ENCODE measurements at places on chromosomes 2 and 18. TPM values are rescaled to one million over a fixed set of nuclear protein-coding genes. Genes with fewer than 3 reads are reported as not detected.

- H3K27me3 ChIP-seq = no peaks in the 10 kb centered on the region
- peak; percentile 48 for DNase-seq
- H3K4me3 ChIP-seq = no peak overlapping the region
- no peaks in the 10 kb centered on the region for H3K36me3 ChIP-seq
- peak overlapping the region; percentile 91 for H3K27ac ChIP-seq
These were observed 57.9 kb downstream of the ARHGEF33 start for GRCh38 chr2:38947241-38948239.

The MC4R gene
- not detected for total RNA-seq

The LYPD6 gene
- 30.1 TPM for total RNA-seq

DNA sequence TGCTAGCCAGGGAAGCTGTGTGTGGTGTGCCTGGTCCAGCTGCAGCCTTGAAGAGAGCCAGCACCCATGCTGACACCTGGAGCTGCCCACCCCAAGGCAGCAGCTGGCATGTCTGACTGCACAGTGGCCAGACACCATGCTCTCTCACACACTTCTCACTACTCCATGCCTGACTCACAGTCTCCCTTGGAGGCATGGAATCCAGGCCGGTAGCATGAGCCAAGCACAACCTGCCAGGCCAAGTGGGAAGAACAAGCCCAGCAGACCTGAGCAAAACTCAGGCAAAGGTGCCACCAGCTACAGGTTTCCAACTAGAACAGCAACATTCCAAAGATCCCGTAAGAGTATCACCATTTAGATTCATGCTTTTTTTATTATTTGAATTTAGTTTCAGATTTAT is 625.3 kb upstream of the LRRTM4 start:
- no peaks in the 10 kb centered on the region for H3K27me3 ChIP-seq
- H3K36me3 ChIP-seq = no peaks in the 10 kb centered on the region

DNA sequence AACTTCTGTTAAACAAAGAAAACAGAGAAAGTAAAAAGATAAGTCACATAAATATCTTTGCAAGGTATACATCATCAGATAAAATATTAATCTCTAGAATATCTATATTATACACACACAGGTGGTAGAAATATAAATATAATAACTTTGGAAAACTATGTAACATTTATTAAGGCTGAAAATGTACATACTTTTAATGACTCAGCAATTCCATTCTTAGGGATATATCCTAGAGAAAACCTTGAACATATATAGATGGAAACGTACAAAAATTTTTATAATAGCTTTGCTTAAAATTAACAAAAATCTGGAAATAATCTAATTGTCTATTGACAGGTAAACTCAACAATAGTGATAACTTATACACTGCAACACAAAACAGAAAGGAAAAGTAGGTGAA is 381.3 kb downstream of the GPD2 start:
- H3K4me1 ChIP-seq = no peaks in the 10 kb centered on the region
- no peak overlapping the region for H3K27ac ChIP-seq
- no peak overlapping the region for H3K4me3 ChIP-seq
- H3K27me3 ChIP-seq = no peaks in the 10 kb centered on the region
- H3K36me3 ChIP-seq = no peaks in the 10 kb centered on the region

- H3K27me3 ChIP-seq = peaks cover 51% of the 10 kb centered on the region
- peaks cover 2% of the 10 kb centered on the region for H3K4me1 ChIP-seq
- no peak for DNase-seq
- H3K27ac ChIP-seq = no peak overlapping the region
These were observed 5.3 kb upstream of the PXDN start for GRCh38 chr2:1749489-1750119.

DNA sequence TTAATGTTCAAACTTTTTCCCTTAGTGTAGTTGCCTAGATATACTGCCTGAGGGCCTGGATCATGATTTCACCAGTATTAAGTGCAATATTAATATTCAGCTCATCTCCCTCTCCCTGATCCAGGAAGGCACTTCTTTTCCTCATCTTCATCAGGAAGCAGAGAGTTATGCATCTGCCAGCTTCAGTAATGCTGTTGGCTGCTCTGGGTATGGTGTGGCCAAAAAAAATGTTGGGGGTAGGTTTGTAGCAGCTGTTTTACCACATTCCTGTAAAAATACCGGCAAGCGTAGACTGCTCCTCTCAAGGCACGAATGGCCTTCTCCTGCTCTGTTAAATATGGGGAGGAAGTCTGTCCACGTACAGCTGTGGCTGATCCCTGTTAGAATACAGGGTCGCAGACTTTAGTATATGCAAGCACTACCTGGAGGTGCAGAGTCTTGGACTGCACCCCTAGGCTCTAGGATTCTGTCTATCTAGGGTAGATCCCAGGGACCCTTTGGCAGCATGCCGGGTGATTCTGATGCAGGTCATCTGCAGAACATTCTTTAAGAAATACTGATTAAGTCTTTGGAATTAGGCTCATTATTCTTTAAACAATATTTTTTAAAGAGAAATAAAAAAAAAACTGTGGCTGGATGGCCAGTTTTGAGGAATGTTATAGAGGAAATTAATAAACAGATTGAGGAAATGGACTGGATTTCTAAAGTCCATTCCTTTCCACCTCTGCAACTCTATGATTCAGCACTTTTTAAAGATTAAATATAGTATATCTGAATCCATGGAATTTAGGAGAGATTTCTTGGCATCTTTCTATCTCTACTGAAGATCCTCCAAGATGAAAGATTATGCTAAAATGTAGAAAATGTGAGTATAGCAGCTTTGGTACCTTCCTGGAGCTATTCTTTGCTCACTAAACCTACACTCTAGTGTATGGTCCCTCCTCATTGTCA is 21.0 kb upstream of the GLS start:
- H3K4me3 ChIP-seq = no peak overlapping the region
- no peaks in the 10 kb centered on the region for H3K36me3 ChIP-seq
- H3K27me3 ChIP-seq = peaks cover 3% of the 10 kb centered on the region
- no peak for DNase-seq
- H3K4me1 ChIP-seq = peaks cover 13% of the 10 kb centered on the region

DNA sequence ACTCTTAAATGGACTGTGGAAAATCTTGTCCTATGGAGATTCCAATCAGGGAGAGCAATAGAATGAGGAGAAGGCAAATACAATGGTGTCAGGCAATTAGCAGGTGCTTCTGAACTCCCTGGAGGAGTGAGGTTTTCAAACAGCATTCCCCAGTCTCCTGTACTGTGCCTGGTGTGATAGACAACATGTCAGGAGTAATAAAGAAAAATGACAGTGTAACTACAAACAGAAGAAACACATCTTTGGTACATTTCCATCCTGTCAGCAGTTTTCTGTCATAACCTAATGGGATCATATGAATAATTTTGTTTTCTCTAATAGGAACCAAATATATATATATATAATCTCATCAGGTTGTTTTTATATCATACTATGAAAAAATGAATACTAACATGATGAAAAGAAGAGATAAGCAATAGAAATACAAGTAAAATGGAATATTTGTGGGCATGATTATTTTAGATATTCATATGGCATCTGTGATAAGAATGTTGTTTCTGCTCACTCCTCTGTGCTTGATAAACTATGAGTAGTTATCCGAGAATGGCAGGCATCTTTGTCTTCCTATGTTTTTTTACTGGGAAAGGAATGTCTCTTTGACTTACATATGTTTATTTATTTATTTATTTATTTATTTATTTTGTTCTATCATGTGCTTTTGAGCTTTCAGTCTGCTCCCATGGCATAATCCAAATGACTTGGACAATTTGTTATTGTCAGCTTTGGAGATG is 441.7 kb downstream of the TXNL1 start:
- no peak overlapping the region for H3K4me3 ChIP-seq
- no peak for DNase-seq
- H3K27ac ChIP-seq = no peak overlapping the region
- H3K4me1 ChIP-seq = peaks cover 4% of the 10 kb centered on the region
- H3K27me3 ChIP-seq = peaks cover under 1% of the 10 kb centered on the region

The REG3G gene
- total RNA-seq = not detected

The GALNT5 gene
- total RNA-seq = 1.2 TPM

GRCh38 chr18:76274468-76275289 is 220.4 kb downstream of the ZNF516 start:
- H3K27ac ChIP-seq = no peak overlapping the region
- H3K4me1 ChIP-seq = no peaks in the 10 kb centered on the region
- DNase-seq = no peak
- H3K36me3 ChIP-seq = no peaks in the 10 kb centered on the region
- H3K4me3 ChIP-seq = no peak overlapping the region

GRCh38 chr2:28451793-28452533 is 43.9 kb upstream of the PLB1 start:
- no peaks in the 10 kb centered on the region for H3K4me1 ChIP-seq
- no peaks in the 10 kb centered on the region for H3K27me3 ChIP-seq
- no peak for DNase-seq
- H3K36me3 ChIP-seq = no peaks in the 10 kb centered on the region
- H3K4me3 ChIP-seq = no peak overlapping the region

GRCh38 chr2:41909584-41909983 is 138.2 kb upstream of the PKDCC start:
- peaks cover 27% of the 10 kb centered on the region for H3K4me1 ChIP-seq
- H3K27ac ChIP-seq = no peak overlapping the region
- H3K27me3 ChIP-seq = peaks cover 3% of the 10 kb centered on the region

GRCh38 chr2:100581277-100581612 is 18.5 kb downstream of the PDCL3 start:
- no peak for DNase-seq
- no peaks in the 10 kb centered on the region for H3K27me3 ChIP-seq
- peaks cover 5% of the 10 kb centered on the region for H3K36me3 ChIP-seq
- no peaks in the 10 kb centered on the region for H3K4me1 ChIP-seq
- H3K27ac ChIP-seq = no peak overlapping the region

- no peak overlapping the region for H3K4me3 ChIP-seq
- DNase-seq = no peak
- no peak overlapping the region for H3K27ac ChIP-seq
- no peaks in the 10 kb centered on the region for H3K27me3 ChIP-seq
These were observed 183.2 kb downstream of the FAM210A start for GRCh38 chr18:13543144-13543543.

The RGPD8 gene
- 11.3 TPM for total RNA-seq

DNA sequence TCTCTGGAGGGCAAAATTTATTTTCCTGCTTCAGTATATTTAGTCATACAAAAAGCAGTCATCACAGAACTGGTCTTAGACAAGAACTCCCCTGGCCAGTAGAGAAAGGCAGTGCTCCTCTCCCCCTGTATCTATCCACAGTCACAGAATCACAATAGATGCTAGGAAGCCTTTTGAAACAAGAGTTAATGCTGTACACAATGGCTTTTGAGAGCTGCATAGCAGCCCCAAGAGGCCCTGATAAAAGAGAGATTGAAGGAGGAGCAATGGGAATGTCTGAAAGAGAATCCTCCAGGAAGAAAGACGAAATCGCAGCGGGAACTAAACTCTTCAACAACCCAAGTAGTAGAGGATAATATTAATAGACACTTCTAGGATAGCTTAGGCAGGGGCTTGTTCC is 330.2 kb downstream of the RBM43 start:
- no peaks in the 10 kb centered on the region for H3K36me3 ChIP-seq
- no peak overlapping the region for H3K4me3 ChIP-seq
- no peaks in the 10 kb centered on the region for H3K27me3 ChIP-seq
- no peak for DNase-seq
- peaks cover 4% of the 10 kb centered on the region for H3K4me1 ChIP-seq

The ZNF521 gene
- total RNA-seq = 39.1 TPM

DNA sequence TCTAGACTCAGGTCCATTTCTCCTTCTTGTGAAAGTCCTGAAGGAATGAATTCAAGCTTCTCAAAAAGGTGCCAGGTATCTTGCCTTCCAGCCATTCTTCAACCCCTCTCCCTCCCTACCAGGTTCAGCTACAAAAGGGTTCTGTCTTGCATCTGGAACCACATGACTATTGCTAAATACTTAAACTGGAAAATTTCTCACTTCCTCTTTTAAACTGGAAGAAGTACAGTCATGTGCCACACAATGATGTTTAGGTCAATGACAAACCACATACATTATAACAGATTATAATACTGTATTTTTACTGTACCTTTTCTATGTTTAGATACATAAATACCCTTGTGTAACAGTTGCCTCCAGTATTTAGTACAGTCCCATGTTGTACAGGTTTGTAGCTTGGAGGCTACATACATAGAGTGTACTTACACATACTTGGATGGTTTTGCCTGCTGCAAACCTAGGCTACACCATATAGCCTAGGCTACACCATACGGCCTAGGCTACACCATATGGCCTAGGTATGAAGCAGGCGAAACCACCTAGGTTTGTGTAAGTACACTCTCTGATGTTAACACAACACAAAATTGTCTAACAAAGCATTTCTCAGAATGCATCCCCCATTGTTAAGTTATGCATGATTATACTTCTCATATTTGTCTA is 142.0 kb upstream of the DNMT3A start:
- no peak overlapping the region for H3K4me3 ChIP-seq
- no peaks in the 10 kb centered on the region for H3K27me3 ChIP-seq

The PLCD4 gene
- 0.38 TPM for total RNA-seq

The ZNF519 gene
- total RNA-seq = 27.4 TPM

GRCh38 chr2:48233005-48233404 is 296.9 kb upstream of the STON1 start:
- no peak overlapping the region for H3K4me3 ChIP-seq
- DNase-seq = no peak
- peaks cover 3% of the 10 kb centered on the region for H3K4me1 ChIP-seq
- H3K27me3 ChIP-seq = no peaks in the 10 kb centered on the region
- H3K36me3 ChIP-seq = no peaks in the 10 kb centered on the region
- H3K27ac ChIP-seq = no peak overlapping the region

The GREB1L gene
- 11.0 TPM for total RNA-seq

The UGT1A9 gene
- total RNA-seq = not detected

DNA sequence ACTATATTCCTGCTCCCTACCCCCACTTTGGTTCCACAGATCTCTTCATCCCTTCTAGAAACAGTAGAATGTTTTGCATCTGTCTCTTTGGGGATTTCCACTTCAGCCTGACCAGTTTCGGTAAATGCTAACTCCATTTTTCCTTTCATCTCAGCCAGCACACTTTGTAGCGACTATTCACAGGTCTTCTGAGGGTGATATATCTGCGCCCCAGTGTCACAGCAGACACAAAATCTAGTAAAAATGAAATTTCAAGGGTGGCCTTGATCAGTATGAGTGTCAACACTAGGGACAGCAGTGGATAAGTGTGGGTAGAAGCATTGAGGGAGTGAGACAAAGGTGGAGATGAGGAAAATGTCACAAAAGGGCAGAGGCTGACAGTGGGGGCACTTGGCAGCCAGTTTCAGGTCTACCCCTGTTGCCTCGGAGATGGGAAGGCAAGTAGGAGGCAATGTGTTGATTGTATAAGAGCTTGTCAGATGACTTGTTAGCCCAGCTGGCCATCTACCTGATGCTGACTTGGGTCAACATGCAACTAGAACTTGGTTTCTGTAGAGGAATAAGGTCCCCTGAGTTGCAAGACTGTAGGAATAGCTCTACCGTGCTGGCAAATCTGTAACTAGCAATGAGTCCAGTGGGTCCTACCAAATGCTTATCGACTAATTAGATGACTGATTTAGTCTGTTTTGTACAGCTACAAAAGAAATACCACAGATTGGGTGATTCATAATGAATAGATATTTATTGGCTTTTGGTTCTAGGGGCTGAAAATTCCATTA is 60.7 kb downstream of the CXCR4 start:
- no peaks in the 10 kb centered on the region for H3K36me3 ChIP-seq
- no peaks in the 10 kb centered on the region for H3K4me1 ChIP-seq
- H3K4me3 ChIP-seq = no peak overlapping the region
- H3K27ac ChIP-seq = no peak overlapping the region
